Stimulated activated CD8-positive, alpha-beta memory T cell treated with anti-CD3 and anti-CD28 coated beads, Interleukin-7, amount 100 ng/mL, for 4 hours (primary cell): ENCODE measurements at places on chromosomes 13 and 19.

DNA sequence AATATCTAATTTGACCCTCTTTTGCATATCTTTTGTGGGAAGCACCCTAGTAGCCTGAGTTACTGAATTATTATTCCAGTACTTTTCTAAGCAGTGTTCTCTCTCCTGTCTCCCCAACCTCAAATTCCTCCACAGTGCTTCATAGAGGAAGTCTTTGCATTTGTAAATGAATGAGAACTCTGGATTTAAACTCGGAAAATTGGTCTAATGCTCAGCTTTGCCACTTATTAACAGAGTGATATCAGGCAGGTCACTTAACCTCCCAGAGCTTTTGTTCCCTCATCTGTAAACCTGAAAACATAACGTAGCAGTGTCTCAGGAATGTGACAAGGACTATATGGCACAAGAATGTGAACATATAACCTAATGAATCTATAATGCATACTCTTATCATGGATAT lies 26.2 kb downstream of the FREM2 start:
- no peak for DNase-seq

DNA sequence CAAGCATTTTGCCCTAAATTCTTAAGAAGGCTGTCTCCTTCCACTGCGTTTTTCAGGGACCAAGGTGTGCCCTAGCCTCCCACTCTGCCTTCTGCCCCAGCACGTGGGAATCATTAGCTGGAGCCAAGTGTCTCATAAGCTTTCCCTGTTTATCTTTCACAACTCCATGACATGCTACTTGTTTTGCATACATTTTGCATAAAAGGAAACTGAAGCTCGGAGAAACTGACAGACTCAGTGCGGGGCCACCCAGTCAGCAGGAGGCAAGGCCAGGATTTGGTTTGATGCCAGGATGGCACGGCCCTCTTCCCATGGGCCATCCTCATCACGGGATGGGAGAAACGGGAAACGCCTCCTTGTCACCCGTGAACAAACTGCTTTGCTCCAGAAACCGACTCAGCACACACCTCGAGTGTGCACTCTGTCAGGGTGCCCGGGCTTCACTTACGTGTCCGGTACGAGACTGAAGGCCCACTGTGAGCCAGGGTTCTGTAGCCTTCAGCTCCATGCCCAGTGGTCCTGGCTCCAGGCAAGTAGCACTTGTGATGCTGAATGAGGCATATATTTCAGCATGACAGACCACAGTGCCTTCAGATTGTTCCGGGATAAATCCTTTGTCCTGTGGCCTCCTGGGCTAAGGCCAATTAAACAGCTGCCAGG lies 9.6 kb downstream of the CEBPA start:
- no peak for DNase-seq

DNA sequence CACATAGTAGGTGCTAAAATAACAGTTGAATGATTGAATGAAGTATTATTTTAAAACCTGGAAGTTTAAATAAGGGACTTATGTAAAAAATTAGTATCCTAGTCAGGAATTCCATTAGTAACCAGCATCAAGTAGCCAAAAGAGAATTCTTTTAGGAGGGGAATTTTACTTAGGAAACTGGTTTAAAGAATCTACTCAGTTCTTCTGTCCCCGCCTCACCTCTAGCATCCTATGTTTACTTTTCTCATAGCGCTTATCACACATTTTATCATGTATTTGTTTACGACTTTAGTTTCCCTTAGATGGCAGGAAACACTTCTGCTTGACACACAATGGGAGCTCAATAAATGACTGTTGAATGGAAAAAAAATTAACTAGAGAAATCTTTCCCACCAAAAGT lies 229.0 kb downstream of the KLF5 start:
- no peak for DNase-seq

DNA sequence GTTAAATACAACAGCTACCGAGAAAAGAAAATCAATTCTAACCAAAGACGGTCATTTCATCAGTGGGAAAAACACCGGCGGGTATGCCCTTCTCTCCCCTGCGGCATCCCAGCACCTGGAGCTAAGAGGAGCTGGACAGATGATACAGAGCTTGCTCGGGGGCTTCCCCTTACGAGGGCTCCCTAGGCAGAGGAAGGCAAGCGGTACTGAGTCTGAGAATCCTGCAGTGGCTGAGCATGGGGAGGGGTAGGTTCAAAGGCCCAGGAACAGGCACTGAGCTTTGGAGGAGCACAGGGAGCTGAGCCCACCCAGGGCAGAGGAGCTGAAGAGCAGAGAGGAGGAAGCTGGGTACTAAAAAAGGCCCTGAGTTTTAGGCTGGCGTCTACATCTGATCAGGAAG lies 12.7 kb downstream of the STK24 start:
- no peak for DNase-seq

GRCh38 chr19:36013280-36014011 lies 567 bp downstream of the ALKBH6 start:
- no peak for DNase-seq

- DNase-seq = no peak
These were observed 6.9 kb downstream of the PAK4 start for GRCh38 chr19:39132344-39132969.

GRCh38 chr19:13262450-13262849 lies 112.2 kb downstream of the IER2 start:
- no peak for DNase-seq

DNA sequence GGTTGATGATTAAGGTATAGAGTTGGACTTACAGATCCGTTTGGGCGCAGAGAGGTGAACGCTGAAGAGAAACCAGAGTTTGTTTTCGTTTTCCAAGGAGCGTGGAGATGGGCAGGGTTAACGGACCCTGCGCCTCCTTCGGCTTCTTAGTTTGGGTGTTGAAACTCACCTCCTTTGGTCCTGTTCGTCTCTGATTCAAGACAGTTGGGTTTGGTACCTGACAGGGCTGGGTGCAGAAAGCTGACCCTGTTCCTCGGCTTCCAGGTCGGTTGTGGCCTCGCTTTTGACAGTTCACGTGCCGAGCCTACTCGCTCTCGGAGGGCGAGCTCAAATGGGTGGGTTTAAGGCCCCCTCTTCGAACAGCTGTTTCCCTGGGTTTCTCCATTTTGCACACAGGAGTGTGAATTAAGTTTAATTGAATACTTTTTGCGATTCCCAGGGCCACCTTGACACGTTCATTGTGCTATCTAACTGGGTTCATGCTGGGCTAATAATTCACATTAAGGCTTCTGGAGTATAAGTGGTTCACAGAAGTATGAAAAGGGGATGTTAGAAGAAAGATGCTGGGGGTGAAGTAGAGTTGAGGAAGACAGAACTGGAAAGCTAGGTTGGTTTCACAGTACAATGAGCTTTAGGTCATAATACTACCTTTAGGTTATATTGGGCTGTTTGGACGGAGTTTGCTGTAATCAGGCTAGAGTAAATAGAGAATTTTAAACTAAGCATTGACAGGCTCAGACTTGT lies 638 bp downstream of the USPL1 start:
- peak; percentile 18 for DNase-seq
